ENCODE measurements at places on chromosomes 5 and 9. TPM values are rescaled to one million over a fixed set of nuclear protein-coding genes. Genes with fewer than 3 reads are reported as not detected.

DNA sequence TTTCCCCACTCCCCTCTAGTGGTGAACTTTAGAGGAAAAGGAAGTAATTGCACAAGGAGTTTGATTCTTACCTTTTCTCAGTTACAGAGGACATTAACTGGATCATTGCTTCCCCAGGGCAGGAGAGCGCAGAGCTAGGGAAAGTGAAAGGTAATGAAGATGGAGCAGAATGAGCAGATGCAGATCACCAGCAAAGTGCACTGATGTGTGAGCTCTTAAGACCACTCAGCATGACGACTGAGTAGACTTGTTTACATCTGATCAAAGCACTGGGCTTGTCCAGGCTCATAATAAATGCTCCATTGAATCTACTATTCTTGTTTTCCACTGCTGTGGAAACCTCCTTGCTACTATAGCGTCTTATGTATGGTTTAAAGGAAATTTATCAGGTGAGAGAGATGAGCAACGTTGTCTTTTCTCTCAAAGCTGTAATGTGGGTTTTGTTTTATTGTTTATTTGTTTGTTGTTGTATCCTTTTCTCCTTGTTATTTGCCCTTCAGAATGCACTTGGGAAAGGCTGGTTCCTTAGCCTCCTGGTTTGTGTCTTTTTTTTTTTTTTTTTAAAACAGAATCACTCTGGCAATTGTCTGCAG lies 25.3 kb downstream of the SLC22A5 start:
- peaks cover 19% of the 10 kb centered on the region for H3K36me3 ChIP-seq
- no peak overlapping the region for H3K27ac ChIP-seq
- H3K4me3 ChIP-seq: no peak overlapping the region
- peaks cover 4% of the 10 kb centered on the region for H3K27me3 ChIP-seq
- no peak for DNase-seq

DNA sequence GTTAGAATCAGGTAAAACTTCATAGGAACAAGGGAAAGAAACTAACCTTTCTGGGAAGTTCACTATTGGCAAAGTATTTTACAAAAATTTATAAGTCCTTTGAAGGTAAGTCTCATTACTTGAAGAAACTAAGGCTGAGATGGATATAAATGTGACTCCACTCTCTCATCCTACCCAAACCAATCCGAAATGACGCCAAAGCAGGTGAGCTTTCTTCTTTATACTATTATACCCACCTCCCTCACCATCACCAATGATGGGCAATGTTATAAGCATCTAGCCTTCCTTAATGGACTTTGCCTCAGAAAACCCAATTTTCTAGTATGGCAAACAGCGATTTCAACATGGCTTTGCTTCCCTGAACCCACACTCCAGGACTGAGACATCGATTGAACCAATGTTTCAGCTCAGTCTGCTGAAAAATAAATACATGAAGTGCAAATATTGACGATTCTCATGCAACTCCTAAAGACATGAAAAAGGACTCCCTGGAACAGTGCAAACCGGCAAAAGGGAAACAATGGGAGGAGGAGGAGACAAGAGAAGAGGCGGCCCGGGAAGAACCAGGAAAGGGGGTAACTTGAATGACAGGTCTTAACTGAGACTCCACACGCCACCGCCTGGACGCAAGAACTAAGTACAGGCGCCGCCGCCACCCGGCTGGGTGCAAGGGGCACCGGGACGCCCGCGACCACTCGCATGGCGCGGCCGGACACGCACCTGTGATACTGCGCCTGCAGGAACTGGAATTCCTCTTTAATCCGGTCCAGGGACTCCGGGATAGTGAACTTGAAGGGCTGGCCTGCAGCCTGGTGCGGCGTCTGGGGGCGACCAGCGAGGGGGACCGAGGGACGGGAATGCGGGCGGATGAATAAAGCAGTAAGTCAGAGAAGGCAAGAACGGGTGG lies 2.5 kb downstream of the TLE1 start:
- H3K4me3 ChIP-seq: peak overlapping the region; percentile 60
- H3K27ac ChIP-seq: no peak overlapping the region
- peaks cover 15% of the 10 kb centered on the region for H3K4me1 ChIP-seq
- DNase-seq: peak; percentile 59
- peaks cover 29% of the 10 kb centered on the region for H3K27me3 ChIP-seq
- peaks cover 2% of the 10 kb centered on the region for H3K36me3 ChIP-seq

GRCh38 chr5:155508673-155509072 lies 495.1 kb downstream of the KIF4B start:
- H3K4me3 ChIP-seq: no peak overlapping the region
- no peaks in the 10 kb centered on the region for H3K27me3 ChIP-seq
- H3K27ac ChIP-seq: no peak overlapping the region
- no peaks in the 10 kb centered on the region for H3K4me1 ChIP-seq
- H3K36me3 ChIP-seq: no peaks in the 10 kb centered on the region
- no peak for DNase-seq

DNA sequence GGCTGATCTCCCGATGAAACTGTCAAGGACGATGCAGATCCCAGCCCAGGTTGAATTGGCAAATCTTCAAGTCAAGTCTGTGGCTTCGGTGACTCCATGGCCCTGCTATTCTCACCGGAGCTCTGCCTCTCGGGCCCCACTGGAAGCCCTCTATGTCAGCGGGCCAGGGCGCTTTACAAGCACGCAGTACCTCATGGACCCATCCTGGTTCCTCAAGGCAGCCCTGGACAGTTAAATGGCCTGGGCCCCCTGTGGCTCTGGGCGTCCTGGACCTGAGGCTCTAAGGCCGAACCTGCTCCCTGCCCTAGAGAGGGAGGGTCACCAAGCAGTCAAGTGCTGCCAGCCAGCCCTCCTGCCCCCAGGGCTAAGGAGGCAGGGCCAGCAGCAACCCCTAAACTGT lies 45.3 kb downstream of the STC2 start:
- peaks cover 4% of the 10 kb centered on the region for H3K36me3 ChIP-seq
- no peak overlapping the region for H3K27ac ChIP-seq
- DNase-seq: no peak

GRCh38 chr5:40932766-40933165 lies 23.5 kb downstream of the C7 start:
- no peak overlapping the region for H3K27ac ChIP-seq
- H3K4me1 ChIP-seq: no peaks in the 10 kb centered on the region
- H3K36me3 ChIP-seq: no peaks in the 10 kb centered on the region
- H3K4me3 ChIP-seq: no peak overlapping the region

- H3K27ac ChIP-seq: no peak overlapping the region
- no peak for DNase-seq
- H3K36me3 ChIP-seq: peaks cover 31% of the 10 kb centered on the region
Observed at GRCh38 chr9:120386390-120387131, 193.4 kb downstream of the CDK5RAP2 start.

GRCh38 chr5:76742583-76742982 lies 26.7 kb downstream of the F2R start:
- H3K27ac ChIP-seq: no peak overlapping the region
- peaks cover 15% of the 10 kb centered on the region for H3K4me1 ChIP-seq
- DNase-seq: no peak
- H3K27me3 ChIP-seq: no peaks in the 10 kb centered on the region
- H3K36me3 ChIP-seq: no peaks in the 10 kb centered on the region

The GABRA1 gene
- not detected for total RNA-seq

The BHMT gene
- total RNA-seq: not detected

The GAS1 gene
- 0.14 TPM for total RNA-seq

The SLC34A3 gene
- total RNA-seq: not detected

The RELL2 gene
- 24.1 TPM for total RNA-seq
